ENCODE measurements at places on chromosomes 3 and 15.

DNA sequence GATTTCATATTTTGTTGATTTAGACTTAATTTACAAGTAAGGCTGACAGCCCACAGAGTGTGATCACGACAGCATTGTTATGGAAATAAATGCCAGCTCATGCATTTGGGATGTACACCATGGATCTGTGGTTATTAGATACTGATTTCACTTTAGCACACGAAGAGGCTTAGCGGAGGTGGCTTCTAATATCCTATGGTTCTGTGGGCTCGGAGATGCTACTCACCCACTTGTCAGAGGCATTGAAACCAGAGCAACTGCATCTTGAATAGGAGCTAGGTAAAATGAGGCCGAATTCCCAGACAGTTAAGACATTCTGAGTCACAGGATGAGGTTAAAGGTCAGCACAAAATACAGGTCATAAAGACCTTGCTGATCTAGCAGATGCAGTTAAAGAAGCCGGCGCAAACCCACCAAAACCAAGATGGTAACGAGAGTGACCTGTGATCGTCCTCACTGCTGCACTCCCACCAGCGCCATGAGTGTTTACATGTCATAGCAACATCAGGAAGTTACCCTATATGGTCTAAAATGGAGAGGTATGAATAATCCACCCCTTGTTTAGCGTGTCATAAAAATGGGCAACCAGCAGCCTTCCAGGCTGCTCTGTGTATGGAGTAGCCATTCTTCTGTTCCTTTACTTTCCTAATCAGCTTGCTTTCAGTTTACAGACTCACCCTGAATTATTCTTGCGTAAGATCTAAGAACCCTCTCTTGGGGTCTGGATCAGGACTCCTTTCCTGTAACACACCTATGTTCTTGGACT lies 117.5 kb downstream of the PGPEP1L start:
- DNase-seq: no peak

- no peak for DNase-seq
Measured at GRCh38 chr3:138748190-138748589, 86.5 kb downstream of the PIK3CB start.

DNA sequence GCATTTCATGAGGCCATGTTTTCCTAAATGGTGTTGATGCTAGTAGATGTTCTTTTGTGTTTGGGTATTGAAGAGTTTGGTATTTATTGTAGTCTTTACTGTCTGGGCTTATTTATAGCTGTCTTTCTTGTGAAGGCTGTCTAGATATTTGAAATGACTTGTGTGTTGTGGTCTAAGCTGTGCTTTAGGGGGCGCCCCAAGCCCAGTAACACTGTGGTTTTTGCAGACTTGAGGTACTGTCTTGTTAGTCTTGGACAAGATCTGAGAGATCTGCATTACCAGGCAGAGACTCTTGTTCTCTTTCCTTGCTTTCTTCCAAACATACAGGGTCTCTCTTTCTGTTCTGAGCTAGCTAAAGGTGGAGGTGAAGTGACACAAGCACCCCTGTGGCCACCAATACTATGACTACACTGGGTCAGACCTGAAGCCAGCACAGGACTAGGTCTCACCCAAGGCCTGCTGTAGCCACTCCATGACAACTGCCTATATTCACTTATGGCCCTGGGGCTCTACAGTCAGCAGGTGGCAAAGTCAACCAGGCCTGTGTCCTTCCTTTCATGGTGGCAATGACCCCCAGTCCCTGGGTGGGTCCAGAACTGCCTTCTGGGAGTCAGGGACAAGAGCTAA lies 152.1 kb upstream of the TBC1D5 start:
- DNase-seq: no peak

DNA sequence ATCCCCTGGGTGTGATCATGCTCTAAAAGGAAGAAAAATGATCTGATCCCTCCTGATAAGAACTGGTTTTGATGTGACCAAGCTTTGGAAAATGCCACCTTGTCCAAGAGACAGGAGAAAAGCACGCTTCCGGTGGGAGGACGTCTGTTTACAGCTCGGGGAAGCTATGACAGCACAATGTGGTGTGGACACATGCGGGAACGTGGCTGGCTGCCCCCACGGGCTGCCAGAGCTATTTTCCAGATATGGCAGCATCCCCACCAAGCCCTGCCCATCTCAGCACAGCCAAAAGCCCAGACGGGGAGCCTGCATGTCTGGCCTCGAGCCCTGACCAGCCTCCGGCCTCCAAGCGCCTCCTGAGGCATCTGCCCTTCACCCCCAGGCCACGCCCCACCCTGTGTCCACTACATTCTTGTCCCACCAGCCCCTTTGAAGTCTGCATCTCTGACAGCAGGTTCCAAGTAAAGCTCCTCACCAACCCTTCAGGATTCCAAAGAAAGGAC lies 63.2 kb upstream of the HRH1 start:
- no peak for DNase-seq

- DNase-seq: no peak
Measured at GRCh38 chr15:89646416-89647141, 8.7 kb downstream of the KIF7 start.

- no peak for DNase-seq
Measured at GRCh38 chr3:67215690-67216089, 217.6 kb downstream of the KBTBD8 start.
